KBM-7 (cell line): ENCODE measurements at places on chromosomes 2 and 18.

- DNase-seq: no peak
Measured at GRCh38 chr2:22582107-22582506, 802.9 kb upstream of the KLHL29 start.

DNA sequence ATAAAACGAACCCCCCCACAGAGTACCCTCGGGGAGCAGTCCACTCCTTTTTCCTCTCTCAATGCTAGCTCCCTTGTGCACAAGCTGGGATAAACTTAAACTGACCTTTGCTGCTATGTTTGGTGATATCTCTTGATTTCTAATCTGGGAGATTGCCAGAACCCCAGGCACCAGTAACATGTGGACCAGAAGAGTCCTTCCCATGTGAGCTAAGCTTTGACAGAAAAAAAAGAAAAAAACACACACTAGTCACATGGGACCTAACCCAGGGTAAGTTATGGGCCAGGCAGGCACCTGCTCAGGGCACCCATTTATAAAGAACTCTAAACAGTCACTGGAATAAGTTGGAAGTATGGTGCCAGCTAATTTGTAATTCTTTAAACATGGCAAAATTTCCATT is 242.6 kb downstream of the EN1 start:
- DNase-seq: no peak

GRCh38 chr2:174590928-174591648 is 6.5 kb downstream of the WIPF1 start:
- peak; percentile 23 for DNase-seq

DNA sequence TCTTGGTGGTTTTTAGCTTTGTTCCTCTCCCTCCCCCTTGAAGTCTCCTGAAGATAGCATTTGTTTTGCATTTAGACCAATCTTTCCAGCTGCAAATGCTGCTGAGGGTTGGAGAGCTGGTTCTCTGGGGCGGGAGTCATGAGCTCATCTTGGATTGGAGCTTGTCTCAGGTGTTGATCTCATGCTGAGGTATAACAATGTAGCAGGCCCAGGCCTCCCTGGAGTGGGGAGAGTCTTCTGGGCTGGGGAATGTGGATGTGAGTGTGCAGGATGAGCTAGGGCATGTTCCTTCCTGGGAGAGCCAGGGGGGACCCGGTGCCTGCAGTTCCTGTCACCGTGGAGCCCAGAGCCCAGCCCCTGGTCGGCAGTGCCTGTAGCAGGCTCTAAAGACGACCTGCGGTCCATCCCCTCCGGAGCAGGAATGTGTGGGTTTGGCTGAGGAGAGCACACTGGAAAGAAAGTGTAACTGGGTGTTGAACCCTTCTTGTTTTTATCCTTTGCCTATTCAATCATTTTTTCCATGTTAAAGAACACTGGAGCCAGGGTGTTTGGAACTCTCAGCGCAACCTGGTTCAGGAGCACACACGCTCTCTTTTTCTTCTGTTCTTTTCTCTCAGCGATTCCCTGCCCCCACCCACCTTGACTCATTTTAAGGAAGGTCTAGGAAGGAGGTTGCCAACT is 2.7 kb downstream of the ZNF532 start:
- no peak for DNase-seq

- no peak for DNase-seq
Measured at GRCh38 chr2:98492441-98492840, 47.8 kb downstream of the INPP4A start.

GRCh38 chr2:68505603-68506159 is 38.3 kb downstream of the APLF start:
- DNase-seq: no peak

DNA sequence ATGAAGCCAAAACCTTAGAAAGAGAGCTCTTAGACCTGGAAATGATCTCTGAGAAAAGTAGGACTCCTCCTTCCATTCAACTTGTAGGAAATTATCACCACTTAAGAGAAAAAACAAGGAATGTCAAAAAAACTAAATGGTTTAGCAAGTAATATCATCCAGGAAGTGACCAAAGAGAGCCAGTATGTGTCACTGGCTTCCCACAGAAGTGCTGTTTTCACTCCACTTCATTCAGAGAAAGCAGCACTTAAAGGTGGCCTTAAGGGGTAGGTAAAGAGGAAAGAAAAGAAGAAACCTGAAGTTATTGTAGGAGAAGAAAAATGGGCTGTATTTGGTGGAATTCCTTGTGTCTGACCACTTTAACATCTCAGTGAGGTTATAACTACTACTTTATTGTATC is 414.4 kb upstream of the ETAA1 start:
- no peak for DNase-seq

DNA sequence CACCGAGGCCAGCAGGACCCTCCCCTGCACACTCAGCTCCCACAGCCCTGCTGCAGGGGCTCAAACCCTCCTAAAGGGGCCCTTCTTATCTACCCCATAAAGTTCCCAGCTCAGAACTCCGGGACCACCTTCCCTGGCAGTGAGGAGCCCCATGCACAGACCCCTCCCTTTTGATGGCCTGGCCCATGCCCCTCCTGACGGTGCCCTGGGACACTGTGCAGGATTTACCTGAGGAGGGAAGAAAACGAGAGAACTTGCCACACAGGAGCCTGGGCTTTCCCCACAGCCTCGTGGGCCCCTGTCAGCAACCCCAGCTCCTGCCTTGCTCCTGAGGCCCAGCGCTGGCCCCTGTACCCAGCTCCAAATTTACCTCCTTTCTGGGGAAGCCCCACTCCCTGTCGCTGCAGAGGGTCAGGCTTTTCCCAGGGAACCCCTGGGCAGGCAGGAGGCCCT is 206.3 kb upstream of the SALL3 start:
- DNase-seq: no peak

GRCh38 chr2:221570321-221570935 is 1.7 kb downstream of the EPHA4 start:
- DNase-seq: no peak

DNA sequence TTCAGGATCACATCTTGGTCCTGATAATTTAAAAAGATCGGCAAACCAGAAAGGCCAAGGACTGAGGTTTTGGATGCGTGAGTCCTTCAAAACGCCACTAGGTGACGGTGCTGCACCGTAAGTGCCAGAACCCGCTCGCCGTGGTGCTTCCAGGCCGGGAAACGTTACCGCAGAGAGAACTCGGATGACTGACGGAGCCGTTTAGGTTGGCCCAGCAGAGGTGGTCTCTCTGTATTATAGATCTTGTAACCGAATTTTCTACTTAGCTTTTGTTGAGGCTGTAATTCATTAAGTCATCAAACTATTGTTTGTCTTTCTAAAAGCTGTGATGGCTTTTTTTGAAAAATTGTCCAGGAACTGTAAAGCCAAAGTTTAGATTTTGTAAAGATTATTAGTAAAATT is 39.8 kb upstream of the ADCYAP1 start:
- peak; percentile 69 for DNase-seq

GRCh38 chr18:48715711-48716361 is 177.0 kb downstream of the CTIF start:
- DNase-seq: peak; percentile 82

GRCh38 chr2:7394195-7394594 is 477.0 kb downstream of the RNF144A start:
- DNase-seq: no peak

- no peak for DNase-seq
Measured at GRCh38 chr2:191341436-191341835, 96.2 kb downstream of the MYO1B start.

- no peak for DNase-seq
Measured at GRCh38 chr2:100852999-100853908, 33.3 kb downstream of the NPAS2 start.

DNA sequence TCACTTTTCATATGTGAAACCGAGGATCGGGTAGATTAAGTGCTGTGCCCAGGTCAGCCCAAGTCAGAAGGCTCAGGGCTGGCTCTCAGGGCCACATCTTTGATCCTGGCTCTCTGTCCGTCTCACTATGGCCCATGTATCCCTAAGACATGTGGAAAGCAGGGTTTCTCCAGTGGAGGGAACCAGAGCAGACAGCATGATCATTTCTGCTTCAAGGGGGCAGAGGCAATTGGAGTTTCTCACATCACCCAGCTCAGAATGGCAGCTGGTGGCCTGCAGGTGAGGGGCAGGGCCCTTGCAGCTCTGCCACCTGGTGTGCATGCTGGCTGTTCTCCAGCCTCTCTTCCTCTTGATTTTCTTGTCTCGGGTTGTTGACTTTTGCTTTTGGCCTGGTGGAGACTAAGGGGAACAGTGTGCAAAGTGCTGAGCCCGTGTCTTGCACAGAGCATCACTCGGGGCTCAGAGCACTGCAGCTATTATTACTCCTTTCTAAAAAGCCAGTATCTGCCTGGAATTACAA is 27.0 kb downstream of the LDLRAD4 start:
- no peak for DNase-seq

DNA sequence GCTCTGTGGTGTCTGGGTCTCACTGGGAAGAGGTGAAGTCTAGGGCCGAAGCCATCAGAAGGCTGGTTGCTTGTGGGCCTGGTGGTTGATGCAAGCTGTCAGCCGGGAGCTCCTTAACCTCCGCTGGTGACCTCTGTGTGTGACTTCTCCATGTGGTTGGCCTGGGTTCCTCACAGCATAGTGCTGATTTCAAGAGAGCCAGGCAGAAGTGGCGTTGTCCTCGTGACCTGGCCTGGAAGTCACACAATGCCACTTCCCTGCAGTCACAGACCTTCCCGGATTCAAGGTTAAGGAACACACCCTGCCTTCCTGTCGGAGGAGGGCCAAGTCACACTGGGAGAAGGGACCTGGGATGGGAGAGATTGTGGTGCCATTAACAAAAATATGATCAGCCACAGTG is 303.7 kb upstream of the HS6ST1 start:
- DNase-seq: no peak

GRCh38 chr2:85387754-85388153 is 22.4 kb downstream of the CAPG start:
- no peak for DNase-seq

DNA sequence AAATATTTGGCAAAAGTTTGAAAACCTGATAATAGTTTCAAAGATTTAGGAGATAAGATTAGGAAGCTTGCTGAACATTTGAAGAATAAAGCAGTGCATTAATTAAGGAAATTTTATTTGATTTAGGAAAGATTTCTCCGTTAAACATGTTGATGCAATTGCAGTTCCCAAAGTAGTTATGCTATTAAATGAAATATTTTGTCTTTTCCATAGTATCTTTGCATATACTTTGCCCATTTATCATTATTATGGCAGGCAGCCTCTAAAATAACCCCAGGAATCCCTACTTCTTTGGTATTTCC is 136.5 kb downstream of the MREG start:
- no peak for DNase-seq

- DNase-seq: no peak
Measured at GRCh38 chr2:223062396-223062795, 10.4 kb downstream of the KCNE4 start.

DNA sequence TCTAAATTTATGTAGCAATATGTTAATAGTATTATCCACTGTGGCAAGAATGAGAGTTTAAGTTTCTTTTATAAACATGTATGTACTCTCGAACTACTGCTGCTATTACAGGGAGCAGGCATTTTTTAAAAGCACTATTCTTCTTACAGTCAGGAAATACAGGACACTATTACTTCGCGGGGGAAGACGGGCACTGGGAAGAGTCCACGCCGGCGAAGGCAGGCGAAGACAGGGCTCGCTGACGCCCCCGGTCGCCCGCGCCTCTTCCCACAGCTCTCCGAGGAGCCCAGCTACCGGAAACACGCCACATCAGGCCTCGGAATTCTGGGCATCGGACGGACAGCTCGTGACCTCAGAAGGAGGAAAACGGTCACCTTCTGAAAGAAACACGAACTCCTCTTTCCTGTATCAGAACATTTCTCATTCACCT is 90.2 kb downstream of the FAM161A start:
- DNase-seq: no peak

DNA sequence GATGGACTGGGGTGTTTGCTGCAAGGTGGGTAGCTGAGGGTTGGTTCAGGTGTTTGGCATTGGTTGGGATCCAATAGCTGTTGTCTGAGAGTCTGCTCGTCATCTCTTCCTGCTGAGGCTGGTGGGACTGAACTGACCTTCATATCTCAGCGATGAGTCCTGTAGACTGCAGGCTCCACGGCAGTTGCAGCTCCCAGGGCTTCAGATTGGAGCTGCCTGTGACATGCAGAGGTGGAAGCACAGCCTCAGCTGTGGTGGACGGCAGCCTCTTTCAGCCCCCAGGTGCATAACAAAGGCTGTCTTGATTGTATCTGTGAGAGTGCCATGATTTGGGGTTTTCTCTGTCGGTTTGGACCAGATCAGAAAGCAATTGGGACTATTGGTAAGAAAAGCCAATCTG is 3.9 kb upstream of the IL1R2 start:
- no peak for DNase-seq

- no peak for DNase-seq
Measured at GRCh38 chr2:36376319-36376765, 20.8 kb downstream of the CRIM1 start.

DNA sequence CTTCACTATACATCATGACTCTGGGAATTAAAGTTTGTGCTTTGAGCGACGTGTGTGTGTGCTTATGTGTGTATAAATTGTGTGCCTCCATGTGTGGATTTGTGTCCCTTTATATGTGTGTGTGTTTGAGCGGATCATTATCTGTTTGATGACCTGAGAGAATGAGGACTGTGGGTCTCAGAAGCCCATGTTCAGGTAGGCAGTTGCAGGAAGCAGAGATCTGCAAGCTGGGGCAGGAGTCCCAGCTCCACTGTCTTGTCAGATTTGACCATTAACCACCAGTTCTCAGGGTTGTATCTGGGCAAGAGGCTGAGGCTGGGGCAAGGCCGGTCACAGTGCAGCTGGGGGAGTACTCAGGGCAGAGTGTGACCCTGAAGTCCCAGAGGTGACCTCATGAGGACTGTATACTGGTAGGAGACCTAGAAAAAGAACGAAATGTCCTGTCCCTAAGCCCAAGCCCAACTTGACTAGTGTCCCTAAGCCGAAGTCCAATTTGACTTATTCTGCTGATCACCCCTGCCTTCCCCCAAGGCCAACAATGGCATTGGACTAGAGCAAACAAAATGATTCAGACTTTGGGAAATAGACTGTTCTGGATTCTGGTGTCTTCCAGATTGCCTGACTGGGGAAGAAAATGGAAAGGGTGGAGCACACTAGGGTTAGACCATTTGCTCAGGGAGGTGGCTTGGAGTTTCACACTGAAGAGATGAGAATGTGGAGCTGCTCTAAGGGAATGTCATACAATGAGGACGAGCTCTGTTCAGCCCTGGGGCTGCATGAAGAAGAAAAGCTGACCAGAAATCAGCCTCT is 28.1 kb downstream of the RHOB start:
- DNase-seq: no peak
